ENCODE measurements at places on chromosomes 3 and 15. TPM values are rescaled to one million over a fixed set of nuclear protein-coding genes. Genes with fewer than 3 reads are reported as not detected.

- DNase-seq, result no peak
These were observed 165.3 kb upstream of the TBL1XR1 start for GRCh38 chr3:177362626-177363025.

GRCh38 chr3:175392653-175393052 is 533.5 kb downstream of the NAALADL2 start:
- DNase-seq, result no peak

Gene OXTR
- total RNA-seq, result 3.4 TPM

- no peak for DNase-seq
These were observed 13.0 kb downstream of the ZFAND6 start for GRCh38 chr15:80072285-80072994.

DNA sequence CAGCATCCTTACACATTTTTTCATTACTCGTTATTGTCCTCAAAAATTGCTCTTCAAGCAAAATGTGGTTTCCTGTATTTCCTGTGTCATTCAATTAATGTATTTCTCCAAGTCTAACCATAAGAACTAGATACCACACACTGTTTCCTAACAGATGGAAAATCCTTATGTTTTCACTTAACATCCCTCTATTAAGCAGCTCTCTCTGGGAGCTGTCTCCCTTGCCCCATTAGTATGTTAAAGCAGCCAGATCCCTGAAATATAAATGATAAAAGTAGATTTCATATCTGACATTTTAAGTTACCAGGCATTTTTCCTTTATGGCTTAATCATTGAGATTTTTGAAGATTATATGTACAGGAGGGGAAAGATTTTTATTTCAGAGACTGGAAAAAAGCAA is 15.9 kb downstream of the PFN2 start:
- no peak for DNase-seq

Gene GPR62
- total RNA-seq, result not detected

- DNase-seq, result no peak
These were observed 79.5 kb upstream of the UMPS start for GRCh38 chr3:124650798-124651197.

DNA sequence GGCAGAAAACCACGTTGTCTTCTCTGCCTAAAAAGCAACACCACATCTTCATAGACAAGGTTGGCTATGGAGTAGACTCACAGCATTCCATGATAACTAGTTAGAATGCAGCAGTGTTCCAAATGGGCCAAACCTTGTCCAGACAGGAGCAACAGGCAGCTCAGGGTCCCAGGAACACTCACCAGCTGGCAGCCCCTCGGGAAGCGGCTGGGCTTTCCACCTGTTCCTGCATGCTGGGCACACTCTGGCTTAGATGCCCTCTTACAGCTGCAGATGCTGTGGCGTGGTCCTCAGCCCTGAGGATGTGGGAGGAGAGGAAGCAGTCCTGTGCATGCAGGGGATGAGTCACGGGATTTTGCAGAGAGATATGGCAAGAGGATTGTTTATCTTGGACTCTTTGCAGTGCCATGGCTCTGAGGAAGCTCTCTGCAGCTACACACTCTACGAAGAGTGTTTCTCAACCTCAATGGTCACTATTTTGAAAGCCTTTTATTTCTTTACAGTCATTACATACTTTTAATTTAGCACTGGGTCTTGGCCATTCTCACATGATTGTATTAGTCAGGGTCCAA is 11.3 kb downstream of the NRROS start:
- peak; percentile 89 for DNase-seq

DNA sequence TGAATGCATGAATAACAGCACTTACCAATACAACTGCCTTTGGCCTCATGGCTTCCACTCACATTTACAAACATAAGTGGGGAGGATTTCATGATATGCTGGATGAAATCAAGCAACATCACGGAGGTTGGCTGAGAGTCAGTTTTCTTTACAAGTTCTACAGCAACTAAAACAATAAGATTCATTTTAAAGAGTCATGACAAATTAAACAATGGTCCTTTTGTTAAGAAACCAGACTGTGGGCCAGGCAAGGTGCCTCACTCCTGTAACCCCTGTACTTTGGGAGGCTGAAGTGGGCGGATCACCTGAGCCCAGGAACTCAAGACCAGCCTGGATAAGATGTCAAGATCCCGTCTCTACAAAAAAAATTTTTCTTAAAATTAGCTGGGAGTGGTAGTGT is 12.4 kb downstream of the ATR start:
- no peak for DNase-seq

GRCh38 chr15:63405159-63405558 is 23.5 kb upstream of the CA12 start:
- DNase-seq, result no peak

Gene CFAP100
- total RNA-seq, result not detected

DNA sequence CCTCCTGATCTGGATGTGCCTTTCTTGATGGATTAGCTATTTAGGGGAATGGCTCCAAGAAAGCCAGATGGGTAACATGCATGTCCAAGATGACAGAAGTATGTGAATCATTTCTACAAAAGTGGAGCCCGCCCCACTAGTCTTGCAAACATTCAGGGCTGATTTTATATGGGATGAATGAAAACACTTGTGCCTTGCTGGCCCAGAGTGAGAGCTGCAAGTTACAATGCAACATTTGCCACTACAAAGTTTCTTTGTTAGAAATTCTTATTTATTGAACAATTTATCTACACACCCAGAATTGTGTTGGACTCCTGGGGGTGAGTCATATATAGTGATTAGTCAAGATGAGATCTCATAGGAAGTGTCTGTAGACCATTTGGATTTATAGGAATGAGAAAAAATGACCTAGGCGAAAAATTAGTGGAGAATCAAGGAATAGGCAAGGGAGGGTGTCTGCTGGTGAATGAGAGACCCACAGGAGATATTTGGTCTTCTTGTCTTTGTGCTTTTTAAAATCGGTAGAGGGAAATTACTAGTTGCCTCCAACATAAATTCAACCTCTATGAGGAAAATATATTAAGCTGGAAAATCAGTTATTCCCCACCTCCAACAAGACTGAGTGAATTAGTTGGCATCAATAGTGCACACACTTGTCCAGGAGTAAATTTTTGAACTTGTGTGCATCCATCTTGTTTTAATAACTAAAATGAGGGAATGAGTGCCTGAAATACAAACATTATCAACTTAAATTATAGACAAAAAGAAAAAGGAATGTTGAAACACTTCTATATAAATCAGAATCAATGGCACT is 53.5 kb upstream of the DCBLD2 start:
- DNase-seq, result no peak

- peak; percentile 67 for DNase-seq
These were observed 35.3 kb downstream of the IGDCC3 start for GRCh38 chr15:65342493-65342892.

DNA sequence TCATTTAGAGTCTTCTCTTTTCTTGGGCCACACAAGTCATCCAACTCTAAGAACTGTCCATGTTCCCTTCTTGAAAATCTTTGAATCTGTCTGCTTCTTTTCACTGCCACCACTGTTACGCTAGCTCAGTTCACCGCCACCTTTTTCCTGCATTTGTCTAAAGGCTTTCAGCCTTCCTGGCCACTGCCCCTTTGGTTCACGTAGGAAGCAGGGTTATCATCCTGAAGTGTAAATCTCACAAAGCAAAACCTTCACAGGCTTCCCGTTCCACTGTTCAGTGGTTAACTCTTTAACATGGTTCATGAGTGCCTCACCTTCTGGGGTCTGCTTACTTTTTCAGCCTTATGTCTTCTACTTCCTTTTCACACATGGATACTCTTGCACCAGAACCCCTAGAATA is 26.3 kb upstream of the CCDC39 start:
- DNase-seq, result no peak

Gene ROPN1
- total RNA-seq, result not detected

DNA sequence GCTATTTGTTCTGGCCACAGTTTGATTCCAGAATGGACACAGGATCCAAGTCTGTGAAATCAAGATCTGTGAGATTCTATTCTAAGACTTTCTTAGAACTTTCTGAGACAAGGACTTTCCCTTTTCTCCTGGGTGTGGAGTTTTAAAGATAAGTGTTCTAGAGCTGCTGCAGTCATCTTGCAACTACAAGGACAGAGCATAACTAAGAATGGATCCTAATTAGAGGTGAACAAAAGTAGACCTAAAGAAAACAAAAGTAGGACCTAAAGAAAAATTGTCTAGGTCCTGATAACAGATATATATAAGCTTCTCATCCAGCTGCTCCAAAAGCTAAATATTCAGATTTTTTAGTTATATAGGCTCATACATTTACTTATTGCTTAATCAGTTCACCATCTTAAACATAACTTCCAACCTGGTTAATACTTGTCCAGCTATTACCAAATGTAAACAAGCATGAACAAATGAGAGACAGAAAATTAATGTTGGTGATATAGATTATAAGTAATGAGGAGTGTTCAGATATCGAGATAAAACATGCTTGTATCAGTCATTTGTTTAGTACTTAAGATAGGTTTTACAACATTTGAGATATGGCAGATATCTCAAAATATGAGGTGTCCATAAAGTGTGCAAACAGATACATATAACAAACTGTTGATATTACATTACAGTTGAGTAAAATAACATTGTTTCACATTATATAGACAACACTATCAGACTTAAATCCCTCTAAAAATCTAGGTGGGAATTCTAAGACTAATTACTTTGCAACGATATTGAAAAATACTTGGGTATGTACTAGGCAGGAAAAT is 75.1 kb downstream of the CD200 start:
- DNase-seq, result no peak

Gene P2RY13
- total RNA-seq, result 1.4 TPM

DNA sequence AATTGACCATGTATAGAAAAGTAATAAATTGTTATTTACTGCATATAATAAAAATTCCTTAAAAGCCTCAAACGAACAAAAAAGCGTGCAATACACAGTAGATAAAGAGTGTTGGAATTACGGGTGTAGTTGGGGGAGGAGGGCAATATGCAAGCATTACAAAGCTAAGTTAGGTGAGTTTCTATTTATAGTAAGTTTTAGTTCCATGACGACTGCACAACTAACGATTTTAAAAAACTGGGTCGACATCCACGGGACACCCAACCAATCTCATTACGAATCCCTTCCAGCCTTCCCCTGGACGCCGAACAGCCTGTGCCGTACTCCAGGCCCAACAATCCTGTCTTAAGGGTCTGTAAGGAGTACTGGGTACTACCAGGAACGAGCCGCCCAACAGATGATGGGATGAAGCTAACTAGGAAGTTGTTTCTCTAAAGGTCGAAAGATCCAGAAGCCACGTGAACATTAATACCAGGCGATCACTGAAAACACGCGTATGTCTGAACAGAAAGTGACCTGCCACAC is 677 bp downstream of the POLQ start:
- no peak for DNase-seq

- peak; percentile 62 for DNase-seq
These were observed 4.3 kb upstream of the MANF start for GRCh38 chr3:51380601-51381332.

Gene CLDN1
- 1.1 TPM for total RNA-seq

DNA sequence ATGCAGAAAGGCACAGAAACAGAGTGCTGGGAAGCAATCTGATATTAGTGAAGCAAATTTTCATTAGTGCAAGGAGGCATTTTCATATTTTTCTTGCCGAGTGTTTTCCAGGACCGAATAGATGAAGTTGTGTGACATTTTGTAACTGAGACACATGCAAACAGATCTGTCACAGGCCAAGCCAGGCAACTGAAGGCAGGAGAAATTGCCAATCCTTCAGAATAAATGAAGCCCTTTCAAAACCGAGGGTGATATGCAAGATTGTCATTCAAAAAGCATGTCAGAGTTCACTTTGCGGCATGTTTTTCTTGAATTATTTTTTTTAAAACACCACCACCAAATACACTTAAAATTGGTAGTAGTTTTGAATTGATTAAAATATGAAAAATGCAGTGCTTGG is 6.2 kb downstream of the LMOD3 start:
- DNase-seq, result no peak

- no peak for DNase-seq
These were observed 74.9 kb upstream of the ZBED2 start for GRCh38 chr3:111669926-111670630.

- no peak for DNase-seq
These were observed 18.8 kb downstream of the TFRC start for GRCh38 chr3:196063049-196063448.

Gene MAGEL2
- total RNA-seq, result 0.05 TPM

DNA sequence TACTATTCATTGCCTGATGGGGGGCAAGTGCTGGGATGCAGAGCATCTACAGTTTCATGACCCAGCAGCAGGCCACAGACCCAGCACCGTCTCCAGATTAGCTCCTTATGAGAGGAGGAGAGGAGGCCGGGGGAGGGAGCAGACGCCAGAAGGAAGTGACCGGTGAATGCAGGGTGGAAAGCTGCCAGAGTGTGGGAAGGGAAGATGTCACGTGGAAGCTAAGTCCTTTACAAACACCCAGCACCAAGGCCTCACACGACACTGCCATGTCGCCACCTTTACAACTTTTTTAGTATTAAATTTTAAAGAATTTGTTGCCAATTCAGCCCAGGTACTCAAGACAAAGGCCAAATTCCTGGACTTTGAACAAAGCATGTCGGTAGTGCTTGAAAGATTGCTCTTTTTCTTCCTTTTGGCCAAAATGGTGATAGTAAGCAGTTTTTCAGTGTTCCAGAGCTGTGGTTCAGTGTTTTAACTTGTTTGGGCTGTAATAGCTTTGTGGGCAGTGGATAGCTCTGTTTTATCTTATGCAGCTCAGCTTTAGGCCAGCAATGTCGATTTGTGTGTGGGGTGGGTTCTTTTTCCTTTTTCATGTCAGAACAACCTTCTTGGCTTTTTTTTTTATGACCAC is 58.2 kb downstream of the ZBTB38 start:
- peak; percentile 91 for DNase-seq

- DNase-seq, result no peak
These were observed 887.4 kb upstream of the CFAP20DC start for GRCh38 chr3:59937201-59937600.

DNA sequence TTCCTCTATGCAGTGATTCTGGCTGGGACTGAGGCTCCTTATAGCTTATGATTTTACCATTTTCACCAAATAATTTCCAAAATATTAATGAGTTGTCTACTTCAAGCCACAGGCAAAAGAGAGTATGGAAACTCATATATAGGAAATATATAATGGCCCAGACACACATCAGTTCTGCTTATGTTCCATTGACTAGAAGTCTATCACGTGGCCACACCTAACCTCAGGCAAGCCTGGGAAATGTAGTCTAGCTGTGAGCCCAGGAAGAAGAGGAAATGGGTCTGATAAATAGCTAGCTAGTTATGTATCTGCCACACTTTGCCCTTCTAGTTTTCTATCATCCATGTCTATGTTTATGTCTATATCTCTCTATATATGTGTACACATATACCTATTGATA is 195.1 kb downstream of the OTOL1 start:
- no peak for DNase-seq

DNA sequence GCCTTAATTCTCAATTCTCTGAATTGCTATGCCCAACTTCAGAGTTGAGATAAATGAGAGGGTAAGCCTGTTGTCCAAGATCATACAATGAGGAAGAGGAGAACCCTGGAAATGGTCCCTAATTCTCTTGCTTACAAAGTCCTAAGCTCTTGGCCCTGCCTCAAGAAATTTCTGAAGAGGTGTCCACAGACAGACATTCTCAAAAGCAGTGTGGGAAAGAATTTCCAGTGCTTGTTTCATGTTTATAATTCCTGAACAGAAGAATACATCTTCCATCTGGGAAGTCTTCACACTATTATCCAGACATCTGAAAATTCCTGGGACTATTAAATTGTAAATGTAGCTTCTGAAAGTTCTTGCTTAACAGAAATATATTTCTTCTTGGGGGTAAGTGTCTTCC is 166.8 kb upstream of the LRTM1 start:
- no peak for DNase-seq
